ENCODE measurements at places on chromosomes 3 and 15.

- no peak for DNase-seq
Measured at GRCh38 chr3:30131191-30131590, 475.2 kb upstream of the TGFBR2 start.

DNA sequence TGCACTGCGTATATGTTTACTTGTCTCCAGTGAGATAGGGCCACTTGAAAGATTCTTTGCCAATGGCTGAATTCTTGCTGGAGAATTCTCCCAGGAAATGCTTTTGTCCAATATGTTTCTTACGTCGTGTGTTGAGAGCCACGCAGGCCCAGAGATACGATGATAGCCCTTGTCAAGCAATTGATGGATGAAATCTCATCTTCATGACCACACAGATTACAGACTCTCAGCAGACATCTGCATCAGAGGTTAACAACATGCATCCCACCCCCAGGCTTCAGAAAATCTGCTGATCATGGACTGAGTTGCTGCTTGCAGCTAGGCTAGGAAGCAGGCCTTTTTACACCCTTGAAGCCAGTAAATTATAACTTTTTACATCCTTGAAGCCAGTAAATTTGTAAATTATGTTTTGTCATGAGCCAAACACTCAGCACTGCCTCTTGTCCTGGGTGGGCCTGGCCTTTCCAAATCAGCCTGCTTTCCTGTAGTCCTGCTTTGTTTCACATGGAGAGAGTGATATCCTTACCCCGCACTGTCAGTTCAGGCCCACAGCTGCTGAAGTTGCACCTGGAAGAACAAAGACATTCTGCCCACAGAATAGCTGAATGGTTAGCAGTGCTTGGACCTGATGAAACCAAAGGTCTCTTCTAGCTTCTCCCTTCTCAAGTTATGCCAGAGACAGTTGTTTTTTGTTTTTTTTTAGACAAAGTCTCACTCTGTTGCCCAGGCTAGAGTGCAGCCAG, 84.4 kb downstream of the GPR156 start:
- DNase-seq: no peak

DNA sequence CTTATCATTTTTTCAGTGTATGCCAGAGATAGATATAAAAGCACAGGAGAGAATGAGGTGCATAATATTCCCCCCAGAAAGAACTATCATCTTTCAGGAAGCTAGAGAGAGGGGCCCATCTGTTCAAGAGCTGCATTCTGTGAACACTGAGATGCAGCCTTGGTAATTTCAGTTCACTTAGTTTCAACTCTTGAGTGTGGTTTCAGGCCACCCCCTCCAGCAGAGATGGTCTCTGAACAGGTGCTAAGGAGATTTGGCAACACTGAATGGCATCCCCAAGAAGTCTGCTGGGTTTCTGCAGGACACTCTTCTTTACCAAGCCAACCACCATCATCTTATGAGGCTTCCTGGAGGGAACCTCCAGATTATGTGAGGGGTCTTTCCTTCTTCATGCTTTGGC, 30.4 kb upstream of the LIMD1 start:
- no peak for DNase-seq

GRCh38 chr3:121152573-121152972, 244.6 kb downstream of the STXBP5L start:
- no peak for DNase-seq

- no peak for DNase-seq
Measured at GRCh38 chr15:50685191-50685975, 1.2 kb downstream of the TRPM7 start.

GRCh38 chr3:87508921-87509320, 232.5 kb upstream of the POU1F1 start:
- no peak for DNase-seq

- DNase-seq: no peak
Measured at GRCh38 chr15:41810651-41811431, 17.1 kb upstream of the JMJD7 start.

DNA sequence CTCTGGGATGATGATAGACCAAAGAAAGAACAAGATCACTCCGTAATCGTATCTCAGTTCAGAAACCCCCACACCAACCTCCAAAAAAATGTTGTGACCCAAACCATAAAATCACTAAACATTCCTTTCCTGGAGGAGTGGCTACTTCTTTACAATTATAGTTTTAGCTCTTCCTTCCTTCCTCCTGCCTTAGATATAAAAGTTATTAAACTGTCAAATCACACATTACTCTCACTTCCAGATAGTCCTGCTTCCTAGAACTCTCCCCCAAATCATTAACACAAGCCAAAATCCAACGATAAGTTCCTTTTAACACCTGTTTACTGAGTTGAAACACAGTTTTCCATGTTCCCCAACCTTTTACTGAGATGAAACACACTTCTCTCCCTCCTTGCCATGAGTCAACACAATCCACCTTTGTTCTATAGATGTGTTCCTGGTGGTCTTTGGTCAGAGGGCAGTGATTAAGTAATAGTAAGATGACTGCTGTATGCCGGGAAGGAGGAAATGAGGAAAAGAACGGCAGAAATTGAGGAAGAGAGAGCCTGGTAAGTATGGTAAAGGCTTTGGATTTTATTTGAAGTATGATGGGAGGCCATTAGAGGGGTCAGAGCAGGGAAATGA, 8.3 kb upstream of the CRYGS start:
- no peak for DNase-seq

DNA sequence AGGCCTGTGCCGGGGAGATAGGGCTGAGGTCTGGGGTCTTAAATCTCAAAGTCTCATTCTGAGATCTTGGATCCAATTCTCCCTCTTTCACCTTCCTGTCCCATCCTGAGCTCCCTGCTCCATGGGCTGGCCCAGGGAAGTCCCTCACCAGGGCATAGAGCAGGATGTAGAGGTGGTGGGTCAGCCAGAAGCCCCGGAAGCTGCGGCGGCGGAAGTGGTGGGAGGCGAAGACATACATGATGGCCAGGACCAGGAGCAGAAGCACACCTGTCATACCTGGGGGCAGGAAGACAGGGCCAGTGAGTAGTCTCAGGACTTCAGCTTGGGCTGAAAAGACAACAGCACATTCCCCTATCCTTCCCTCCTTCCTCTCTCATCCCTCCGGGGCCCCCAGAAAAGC, 16.5 kb downstream of the DUOX2 start:
- DNase-seq: no peak

- DNase-seq: no peak
Measured at GRCh38 chr3:175932586-175932985, 1073.5 kb downstream of the NAALADL2 start.

GRCh38 chr3:158983216-158984099, 181.6 kb downstream of the MFSD1 start:
- DNase-seq: no peak

Measured in fibroblast of the conjunctiva (primary cell).